Femur (tissue), 1 donor: ENCODE measurements at places on chromosomes 11 and 22.

GRCh38 chr11:127114035-127114434, 113.5 kb upstream of the KIRREL3 start:
- DNase-seq, result no peak

DNA sequence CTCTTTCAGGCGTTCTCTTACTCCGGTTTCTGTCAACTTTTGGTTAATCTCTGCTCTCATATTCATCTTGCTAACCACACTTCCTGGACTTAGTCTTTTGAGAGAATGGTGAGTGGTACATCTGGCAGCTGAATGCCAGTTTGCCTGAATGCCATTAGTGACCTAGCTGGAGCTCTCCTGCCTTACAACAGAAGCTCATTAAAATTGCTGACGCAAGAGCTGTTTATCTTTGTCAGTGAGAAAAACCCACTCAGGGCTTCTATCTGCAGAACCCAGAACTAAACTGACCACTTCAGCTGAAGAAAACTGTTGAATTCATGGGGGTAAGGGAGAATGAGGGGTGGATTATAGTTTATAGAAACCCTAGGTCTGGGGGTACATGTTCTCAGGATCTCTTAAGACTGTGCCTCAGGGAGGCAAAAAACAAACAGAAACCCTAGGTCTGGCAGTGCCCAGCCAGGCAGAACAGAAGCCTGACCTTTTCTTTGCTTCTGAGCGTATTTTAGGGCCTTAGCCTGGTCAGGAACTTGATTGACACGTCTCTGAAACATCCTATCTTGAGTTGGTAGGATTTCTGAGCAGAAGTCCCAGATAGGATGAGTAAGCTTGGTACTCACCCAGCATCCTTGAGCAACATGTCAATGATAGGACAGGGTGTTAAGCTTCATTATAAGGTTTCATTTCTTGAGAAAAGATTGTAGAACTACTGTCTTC, 52.8 kb upstream of the YWHAH start:
- DNase-seq, result no peak

DNA sequence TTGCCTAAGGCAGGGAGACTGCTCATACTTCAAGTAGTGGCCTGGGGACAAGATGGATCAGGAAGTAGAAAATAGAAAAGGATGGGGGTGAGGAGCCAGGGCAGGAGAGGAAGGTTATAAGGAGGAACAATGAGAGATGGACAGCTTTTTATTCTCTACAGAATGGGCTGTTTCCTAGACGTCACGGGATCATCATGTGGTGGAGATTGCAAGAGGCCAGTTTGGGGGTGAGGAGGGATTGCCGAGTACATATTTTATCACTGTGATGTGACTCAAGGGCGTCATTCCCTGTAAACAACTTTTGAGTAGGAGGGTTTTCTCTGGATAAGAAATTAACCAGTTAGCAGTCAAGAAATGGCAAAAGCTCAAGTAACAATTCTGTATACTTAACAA, 406.3 kb downstream of the ETS1 start:
- no peak for DNase-seq

DNA sequence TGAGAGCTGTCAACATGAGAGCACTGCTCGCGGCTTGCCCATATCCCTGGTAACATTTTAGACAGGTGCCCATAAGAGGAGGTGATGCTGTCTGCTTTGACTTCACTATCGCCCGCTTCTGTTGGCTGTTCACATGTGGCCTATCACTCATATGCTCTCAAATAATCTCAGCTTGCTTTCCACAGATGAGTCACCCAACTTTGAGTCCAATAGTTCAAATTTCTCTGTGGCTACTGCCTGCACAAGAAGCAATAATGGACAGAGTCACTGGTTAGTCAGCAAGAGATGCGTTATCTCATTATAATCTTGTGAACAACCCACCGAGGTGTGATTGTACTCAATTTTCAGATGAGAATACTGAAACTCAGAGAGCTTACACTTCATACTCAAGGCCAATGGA, 1714.1 kb downstream of the LRRC4C start:
- DNase-seq, result no peak

DNA sequence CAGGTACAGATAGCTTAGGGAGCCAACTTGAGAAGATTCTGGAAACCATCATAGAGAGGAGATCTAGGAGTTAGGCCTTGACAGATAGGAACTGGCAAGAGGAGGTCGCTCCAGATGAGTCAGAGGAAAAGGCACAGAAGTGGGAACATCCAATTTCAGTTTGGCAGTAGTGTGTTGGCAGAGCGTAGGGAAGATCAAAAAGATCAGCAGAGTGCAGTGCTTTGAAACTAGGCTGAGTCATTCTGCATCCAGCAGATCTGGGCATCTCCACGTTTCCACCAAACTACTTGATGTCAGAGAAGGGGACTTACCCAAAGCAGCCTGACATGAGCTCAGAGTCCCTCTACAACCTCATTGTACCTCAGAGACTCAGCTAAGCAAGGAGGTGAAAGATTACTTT, 58.5 kb downstream of the GAB4 start:
- DNase-seq, result no peak

DNA sequence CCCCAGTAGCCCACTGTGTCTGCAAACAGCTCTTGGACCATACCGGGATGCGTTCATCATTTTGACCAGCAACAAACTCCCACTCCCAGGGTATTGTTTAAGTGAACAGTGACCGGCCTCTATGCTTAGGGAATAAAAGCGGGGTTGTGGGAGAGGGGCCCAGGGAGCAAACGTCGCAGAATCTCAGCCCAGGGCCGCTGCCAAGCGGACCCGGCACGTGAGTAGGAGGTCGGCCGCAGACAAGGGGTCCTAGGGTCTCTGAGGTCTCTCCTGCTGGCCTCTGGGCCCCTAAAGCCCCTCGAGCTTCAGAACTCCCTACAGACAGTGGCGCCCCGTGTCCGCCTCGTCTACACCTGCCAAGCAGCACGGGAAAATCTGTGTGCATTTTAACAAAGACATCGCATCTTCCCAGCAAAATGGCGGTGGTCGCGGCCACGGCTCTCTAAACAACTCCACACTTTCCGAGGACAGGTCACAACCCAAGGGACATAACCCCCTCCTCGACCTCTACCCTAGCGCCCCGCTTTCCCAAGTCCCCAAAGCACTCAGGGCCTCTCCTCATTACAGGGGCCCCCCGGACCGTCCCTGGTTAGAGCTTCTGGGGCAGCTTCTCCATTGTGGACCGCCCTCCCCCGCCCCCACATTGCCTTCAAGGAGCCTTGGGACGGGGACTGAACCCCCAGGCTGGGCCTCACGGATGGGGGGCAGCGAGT, 3.9 kb upstream of the GCAT start:
- no peak for DNase-seq

- DNase-seq, result peak; percentile 70
Observed at GRCh38 chr22:25942856-25943411, 200.9 kb downstream of the MYO18B start.

DNA sequence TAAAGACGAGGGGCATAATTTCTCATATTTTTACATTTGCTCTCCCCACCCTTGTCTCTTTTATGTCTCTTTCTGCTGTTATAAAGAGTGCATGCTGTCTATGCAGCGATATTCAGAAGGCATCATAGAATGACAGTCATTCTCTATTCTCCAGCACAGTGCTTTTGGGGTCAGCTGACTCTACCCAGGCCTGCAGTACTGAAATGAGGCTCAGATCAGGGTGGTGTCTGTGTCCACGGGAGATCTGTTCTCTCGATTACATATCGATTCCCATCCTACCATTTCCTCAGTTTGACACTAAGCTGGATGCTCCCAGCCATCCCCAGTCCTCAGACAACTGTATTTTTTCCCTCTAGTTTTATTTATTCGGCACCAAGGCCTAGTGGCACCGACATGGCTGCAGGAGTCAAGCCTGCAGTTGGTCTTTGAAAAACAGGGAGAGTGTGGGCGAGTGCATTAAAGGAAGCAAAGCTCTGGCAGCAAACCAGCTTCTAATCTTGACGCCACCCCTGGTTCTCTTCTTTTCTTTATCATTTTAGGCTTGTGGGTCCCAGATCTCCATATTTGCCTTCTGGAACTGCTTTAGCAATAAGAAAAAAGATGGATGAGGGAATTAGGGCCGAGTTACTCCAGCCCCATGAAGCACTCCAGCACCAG, 71.6 kb upstream of the PICALM start:
- no peak for DNase-seq
